ENCODE measurements at places on chromosomes 4 and X. TPM values are rescaled to one million over a fixed set of nuclear protein-coding genes. Genes with fewer than 3 reads are reported as not detected.

DNA sequence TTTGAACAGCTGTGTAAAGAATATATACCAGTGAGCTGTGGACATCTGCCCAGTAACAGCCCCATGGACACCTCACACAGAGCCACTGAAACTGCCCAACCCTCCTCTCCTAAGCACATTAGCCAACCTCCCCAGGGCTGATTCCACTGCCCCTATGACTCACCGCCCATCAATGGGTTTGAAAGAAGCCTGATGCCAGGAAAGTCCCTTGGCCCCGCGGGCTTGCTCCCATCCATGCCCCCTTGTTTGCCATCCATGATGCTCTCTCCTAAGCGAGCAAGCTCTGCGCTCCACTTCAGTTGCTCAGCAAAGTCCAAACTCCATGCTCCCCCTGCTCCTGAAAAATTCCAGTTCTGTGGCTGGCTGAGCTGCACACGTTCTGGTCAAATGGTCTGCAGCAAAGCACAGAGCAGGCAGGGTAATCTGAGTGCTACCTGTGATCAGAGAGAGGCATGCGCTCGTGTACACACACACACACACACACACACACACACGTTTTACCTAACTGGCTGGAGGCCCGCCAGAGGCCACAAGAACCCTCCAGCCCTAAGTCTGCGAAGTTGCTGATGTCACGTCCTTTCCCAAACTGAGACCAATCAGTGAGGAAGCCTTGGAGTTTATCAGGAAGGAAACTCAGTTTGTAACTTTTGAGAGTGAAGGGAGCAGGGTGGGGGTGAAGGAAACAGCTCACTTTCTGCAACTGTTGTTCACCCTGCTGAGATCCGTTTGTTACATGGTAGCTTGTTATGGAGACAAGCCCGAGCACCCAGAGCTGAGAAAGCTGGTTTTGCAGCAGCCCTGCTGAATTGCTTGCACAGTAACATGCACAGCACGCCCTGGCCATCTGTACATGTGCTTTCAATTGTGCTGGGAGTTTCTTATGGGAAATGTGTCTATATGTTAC, at the start of gene ASB9:
TSS of gene ASB9 (minus strand) at position 466 of the 904 bp plus-strand sequence. CDS start at position 257, 209 bp downstream.
- DNase-seq: peak; percentile 27

GRCh38 chrX:103831803-103832544, at the start of gene RAB9B:
TSS of gene RAB9B (minus strand) at chrX:103832257. CDS start at chrX:103825784, 6,473 bp downstream.
- peak; percentile 42 for DNase-seq

GRCh38 chr4:23234018-23234417, 541.3 kb downstream of the GBA3 start:
- DNase-seq: no peak

- no peak for DNase-seq
Observed at GRCh38 chrX:142831961-142832530, 193.7 kb upstream of the SPANXN4 start.

GRCh38 chr4:57426779-57427395, 316.7 kb upstream of the IGFBP7 start:
- peak; percentile 71 for DNase-seq

DNA sequence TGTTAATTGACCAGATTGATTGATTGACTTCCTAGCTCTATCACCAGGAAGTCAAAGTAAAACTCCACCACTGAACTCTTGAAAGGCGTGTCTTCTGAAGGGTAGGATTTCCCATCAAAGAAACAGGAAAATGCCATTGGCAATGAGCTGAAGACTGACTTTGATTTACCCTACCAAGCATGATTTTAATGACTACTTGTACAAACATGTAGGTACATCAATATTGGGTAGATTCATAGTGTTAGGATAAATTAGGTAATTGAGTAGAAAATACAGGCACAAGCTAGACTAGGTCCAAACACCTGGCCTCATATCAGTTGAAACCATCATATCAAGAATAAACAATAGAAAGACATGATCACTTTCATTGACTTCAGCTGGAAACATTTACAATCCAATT, 53.2 kb upstream of the ATXN3L start:
- no peak for DNase-seq

- DNase-seq: no peak
Observed at GRCh38 chr4:154120690-154121345, 331.9 kb upstream of the SFRP2 start.

DNA sequence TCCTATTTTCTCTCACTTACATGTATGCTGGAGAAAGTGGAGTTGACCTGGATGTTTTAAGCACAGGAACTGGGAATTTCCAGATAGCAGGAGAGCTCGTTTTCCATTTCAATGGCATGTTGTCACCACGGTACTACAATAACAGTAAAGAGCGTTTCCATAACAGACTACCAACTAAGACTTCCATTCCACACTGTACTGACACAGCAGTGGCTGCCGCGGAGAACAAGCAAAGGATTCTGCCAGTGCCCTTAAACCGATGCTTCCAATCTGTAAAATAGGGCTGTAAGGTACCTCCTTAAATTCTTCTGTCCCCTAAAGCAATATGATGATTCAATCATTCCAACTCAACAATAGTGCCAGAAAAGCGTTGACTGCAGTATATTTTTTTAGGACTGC, 143.9 kb downstream of the KLHL13 start:
- DNase-seq: no peak

DNA sequence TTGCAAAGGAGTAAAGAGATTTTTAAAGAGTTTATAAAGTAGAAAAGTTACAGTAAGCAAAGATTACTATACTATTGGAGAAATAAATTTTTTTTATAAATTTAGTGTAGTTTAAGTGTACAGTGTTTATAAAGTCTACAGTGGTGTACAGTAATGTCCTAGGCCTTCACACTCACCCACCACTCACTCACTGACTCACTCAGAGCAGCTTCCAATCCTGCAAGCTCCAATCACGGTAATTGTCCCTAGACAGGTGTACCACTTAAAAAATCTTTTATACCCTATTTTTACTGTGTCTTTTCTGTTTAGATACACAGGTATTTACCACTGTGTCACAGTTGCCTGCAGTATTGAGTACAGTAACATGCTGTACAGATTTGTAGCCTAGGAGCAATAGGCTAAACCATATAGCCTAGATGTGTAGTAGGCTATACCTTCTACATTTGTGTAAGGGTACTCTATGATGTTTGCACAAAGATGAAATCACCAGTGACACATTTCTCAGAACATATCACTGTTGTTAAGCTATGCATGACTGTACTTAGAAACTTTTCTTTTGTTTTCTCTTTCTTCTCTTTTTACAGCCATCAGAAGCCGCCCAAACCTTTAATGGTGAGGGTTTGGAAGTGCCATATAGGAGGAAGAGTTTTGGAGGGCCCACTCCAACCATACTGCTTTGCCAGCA, 11.8 kb upstream of the SH3RF1 start:
- no peak for DNase-seq

COL4A5 gene
- total RNA-seq: 54.7 TPM

MAGEA2 gene
- total RNA-seq: not detected

YTHDC1 gene
- total RNA-seq: 38.5 TPM

EDNRA gene
- total RNA-seq: 0.77 TPM

ERCC6L gene
- total RNA-seq: not detected

MXRA5 gene
- total RNA-seq: 40.3 TPM

All from fibroblast of lung (primary cell).